ENCODE measurements at places on chromosomes 7 and 10. TPM values are rescaled to one million over a fixed set of nuclear protein-coding genes. Genes with fewer than 3 reads are reported as not detected.

The TAS2R3 gene
- total RNA-seq = not detected

The CPN1 gene
- 0.16 TPM for total RNA-seq

The EGR2 gene
- total RNA-seq = 0.86 TPM

The PPP1R17 gene
- total RNA-seq = not detected

The OR6V1 gene
- not detected for total RNA-seq

The FAM170B gene
- total RNA-seq = not detected

The ST8SIA6 gene
- 0.13 TPM for total RNA-seq

The AKR1C8 gene
- 0.49 TPM for total RNA-seq

The VWDE gene
- total RNA-seq = 0.55 TPM

The JCAD gene
- total RNA-seq = 9.6 TPM

The PTPRZ1 gene
- not detected for total RNA-seq

The TRUB1 gene
- total RNA-seq = 16.4 TPM

The HKDC1 gene
- total RNA-seq = 19.1 TPM

The KEL gene
- total RNA-seq = not detected

The GSTO2 gene
- 2.2 TPM for total RNA-seq

The OPN1SW gene
- not detected for total RNA-seq

The TLX1 gene
- total RNA-seq = not detected

The RBAK gene
- total RNA-seq = 7.1 TPM

The CALCR gene
- not detected for total RNA-seq

The WDFY4 gene
- not detected for total RNA-seq

The EPC1 gene
- 21.6 TPM for total RNA-seq

The CCDC172 gene
- total RNA-seq = not detected

The ACTR3C gene
- total RNA-seq = not detected

The ANKRD22 gene
- 0.48 TPM for total RNA-seq

The TMEM26 gene
- 0.33 TPM for total RNA-seq

The FLNC gene
- total RNA-seq = 4.9 TPM

The TAS2R41 gene
- total RNA-seq = not detected

The TMEM213 gene
- not detected for total RNA-seq

The PRSS1 gene
- total RNA-seq = not detected

The DEPP1 gene
- total RNA-seq = 1.8 TPM

The ITGB8 gene
- total RNA-seq = 0.70 TPM

The BUB3 gene
- total RNA-seq = 174 TPM

The PNLIPRP2 gene
- not detected for total RNA-seq

The FFAR4 gene
- 0.31 TPM for total RNA-seq

The ZNF804B gene
- total RNA-seq = not detected

The SPDYE16 gene
- not detected for total RNA-seq

The LEP gene
- total RNA-seq = not detected

The LRRC4 gene
- not detected for total RNA-seq

The LAMB1 gene
- total RNA-seq = 144 TPM
